NCI-H1092 treated with DMSO at 0.1 percent for 48 hours (cell line): ENCODE measurements at places on chromosomes 16 and 17.

DNA sequence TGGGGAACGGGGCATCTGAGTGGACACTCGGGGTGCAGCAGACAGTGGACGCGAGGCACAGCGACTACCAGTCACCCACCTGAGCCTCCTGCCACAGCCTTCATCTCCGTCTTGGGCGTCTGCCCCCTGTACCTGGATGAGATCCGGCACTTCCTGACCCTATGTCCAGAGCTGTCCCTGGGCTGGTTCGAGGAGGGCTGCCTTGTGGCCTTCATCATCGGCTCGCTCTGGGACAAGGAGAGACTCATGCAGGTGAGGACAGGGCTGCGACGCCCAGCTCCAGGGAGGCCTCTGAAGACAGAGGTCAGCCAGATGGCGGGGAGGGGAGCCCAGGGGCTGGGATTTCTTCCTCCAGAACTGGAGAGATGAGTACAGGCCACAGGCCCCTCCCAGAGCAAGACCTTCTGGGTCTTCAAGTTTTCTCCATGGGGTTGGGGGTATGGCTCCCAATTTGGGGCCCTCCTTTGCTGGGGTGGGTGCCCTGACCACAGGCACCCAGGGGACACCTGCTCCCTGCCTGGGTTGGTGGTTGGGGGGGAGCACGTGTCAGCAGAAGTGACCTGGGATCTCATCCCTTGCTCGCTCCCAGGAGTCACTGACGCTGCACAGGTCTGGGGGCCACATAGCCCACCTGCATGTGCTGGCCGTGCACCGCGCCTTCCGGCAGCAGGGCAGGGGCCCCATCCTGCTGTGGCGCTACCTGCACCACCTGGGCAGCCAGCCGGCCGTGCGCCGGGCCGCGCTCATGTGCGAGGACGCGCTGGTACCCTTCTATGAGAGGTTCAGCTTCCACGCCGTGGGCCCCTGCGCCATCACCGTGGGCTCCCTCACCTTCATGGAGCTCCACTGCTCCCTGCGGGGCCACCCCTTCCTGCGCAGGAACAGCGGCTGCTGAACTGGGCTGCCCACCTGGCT lies 1.9 kb downstream of the AANAT start:
- DNase-seq = no peak

DNA sequence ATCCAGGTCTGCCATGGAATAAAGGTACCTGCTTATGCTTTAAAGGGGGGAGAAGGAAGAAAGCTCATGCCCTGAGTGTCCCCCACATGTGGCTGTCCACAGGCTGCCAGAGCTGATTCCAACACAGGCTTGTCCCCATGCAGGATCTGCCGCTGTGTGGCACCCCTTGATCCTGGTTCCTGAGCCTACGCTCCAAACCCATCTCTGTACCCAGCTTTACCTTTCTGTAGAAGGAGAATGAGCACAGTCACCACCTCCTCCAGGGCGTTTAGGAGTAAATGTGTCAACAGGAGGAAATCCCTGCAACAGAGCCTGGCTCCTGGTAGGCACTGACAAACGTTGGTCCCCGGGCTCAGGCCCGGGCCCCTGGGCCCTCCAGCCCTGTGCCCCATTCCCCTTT lies 175.6 kb downstream of the RBFOX3 start:
- no peak for DNase-seq

- no peak for DNase-seq
Observed at GRCh38 chr17:79152636-79153035, 78.0 kb downstream of the ENGASE start.

- no peak for DNase-seq
Observed at GRCh38 chr17:42640121-42640520, 19.0 kb upstream of the TUBG2 start.

- DNase-seq = no peak
Observed at GRCh38 chr16:11637320-11637719, 30.9 kb upstream of the SNN start.

DNA sequence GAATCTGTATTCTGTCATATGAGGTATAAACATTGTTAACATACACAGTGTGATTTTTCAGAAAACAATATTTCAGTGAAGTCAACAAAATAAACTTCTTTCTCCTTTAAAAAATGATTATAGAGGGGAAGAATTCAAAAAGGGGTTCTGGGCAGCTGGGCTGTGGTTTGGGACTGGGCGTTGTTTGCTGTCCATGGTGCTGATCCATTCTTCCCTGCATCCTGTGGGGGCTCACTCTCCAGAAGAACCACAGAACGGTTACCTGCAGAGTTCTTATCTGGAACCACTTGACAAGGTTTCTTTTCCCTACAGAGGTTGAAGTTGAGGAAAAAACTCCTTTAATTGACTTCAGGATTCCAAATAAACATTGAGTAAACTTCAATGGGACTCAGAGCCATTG lies 1091.0 kb downstream of the CDH8 start:
- DNase-seq = no peak

DNA sequence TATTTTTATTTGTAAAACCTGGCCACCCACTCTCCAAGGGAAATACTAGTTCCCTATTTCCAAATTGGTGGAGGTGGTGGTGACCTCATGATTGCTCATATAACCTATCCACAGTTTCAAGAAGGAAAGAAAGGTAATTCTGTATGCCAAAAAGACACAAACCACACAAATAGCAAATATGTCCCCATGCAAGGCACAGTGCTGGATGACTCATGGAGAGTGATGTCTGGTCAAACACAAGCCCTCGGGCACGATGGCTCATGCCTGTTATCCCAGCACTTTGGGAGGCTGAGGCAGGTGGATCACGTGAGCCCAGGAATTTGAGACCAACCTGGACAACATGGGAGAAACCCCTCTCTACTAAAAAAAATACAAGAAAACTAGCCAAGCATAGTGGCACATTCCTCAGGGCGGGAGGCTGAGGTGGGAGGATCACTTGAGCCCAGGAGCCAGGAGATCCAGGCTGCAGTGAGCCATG lies 64.2 kb downstream of the GNA13 start:
- no peak for DNase-seq

- DNase-seq = peak; percentile 15
Observed at GRCh38 chr17:75589919-75590303, 2.3 kb downstream of the MYO15B start.

DNA sequence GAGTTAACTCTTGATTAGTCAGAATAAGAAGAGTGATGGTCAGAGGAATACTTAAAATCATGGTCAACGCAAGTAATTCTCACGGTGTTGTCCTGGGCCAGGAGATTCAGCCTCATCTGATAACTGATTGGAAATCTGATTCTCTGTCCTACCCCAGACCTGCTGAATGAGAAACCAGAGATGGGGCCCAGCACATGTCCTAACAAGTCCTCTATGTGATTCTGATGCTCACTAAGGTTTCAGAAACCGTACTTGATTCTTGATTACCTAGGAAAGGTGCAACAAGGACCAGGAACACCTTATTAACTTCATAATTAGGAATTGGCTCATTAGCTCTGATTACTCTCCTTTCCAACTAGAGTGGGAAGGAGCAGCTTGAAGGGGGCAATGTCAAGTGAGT lies 44.5 kb downstream of the ANKFY1 start:
- no peak for DNase-seq

- no peak for DNase-seq
Observed at GRCh38 chr16:383326-384051, 1.7 kb upstream of the PGAP6 start.

GRCh38 chr17:40100669-40101366 lies 429 bp upstream of the NR1D1 start:
- peak; percentile 91 for DNase-seq

DNA sequence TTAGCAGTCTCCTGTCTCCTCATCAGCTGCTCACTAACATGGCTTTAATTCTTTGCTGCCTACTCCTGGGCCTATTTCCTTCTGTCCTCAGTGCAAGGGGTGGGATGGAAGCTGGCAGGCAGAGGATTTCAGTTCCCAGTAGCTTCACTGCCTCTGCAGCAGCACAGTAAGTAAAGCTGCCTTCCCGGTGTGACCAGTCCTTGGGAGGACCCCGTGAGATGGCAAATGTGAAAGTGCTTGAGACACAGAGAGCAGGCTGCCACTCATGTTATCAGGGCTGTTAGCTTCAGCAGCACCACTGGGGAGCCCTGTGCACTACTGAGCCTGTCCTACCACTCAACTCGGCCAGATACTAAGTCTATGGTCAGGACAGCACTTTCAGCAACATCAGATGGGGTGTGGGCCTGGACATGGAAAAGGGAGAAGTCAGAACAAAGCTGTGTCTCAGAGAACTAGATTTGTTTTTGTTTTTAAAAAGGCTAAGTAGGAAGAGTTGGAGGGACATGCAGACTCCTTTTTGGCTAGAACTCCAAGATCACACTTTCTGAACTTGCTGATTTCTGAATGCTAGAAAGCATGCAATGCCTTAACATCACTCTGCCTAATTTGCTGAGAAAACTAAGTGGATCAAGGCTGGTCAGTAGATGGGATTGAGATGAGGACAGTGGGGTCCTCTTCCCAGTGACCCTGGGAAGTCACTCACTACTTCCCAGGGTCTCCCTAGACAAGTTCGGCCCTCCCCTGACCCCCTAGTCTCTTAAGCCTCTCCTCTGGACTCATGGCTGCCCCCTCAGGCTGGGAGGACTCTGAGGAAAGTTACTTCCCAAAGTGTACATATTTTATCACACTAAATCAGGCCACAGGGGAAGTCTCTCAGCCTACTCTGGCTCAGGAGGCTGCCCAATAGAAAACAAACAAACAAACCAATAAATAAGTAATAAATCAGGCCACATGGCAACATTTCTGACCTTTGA lies 1.1 kb downstream of the ACSF2 start:
- no peak for DNase-seq

- peak; percentile 29 for DNase-seq
Observed at GRCh38 chr16:57873218-57873617, 70.9 kb upstream of the KIFC3 start.

- no peak for DNase-seq
Observed at GRCh38 chr16:89422905-89423630, 67.3 kb downstream of the ANKRD11 start.

DNA sequence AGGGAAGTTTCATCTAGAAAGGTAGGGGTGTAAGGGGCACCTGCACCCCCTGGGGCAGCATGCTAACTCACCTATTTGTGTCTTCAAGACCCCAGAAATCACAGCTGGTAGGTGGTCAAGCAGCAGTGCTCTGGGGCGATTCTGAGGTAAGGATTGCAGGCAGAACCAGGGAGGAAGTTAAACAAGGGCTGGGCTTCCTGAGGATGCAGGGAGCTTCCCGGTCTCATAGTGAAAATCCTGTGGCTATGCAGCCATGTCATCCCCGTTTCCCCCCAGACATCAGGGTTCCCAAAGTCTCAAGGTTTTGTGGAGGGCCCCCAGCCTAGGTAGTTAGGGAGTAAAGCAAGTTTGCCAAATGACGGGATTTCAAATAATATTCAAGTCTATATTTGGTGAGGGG lies 78.5 kb downstream of the C16orf78 start:
- no peak for DNase-seq

DNA sequence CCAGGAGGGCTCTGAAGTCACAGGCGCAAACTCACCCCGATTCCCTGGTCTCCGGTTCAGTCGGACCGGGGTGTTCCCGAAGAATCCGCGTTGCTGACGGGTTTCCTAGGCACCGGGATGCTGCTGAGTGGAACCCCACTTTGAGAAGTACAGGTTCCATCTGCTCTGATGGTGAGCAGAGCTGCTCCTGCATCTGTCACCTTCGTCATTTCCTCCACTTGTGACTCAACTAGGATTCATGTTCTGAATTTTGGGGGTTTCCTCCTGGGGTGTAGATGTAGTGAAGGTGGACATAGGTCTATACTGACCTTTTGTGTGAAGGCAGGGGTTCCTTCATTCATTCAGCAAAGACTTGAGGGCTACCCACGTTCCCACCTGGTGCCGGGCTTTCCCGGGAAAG lies 25.0 kb downstream of the LGALS3BP start:
- no peak for DNase-seq

DNA sequence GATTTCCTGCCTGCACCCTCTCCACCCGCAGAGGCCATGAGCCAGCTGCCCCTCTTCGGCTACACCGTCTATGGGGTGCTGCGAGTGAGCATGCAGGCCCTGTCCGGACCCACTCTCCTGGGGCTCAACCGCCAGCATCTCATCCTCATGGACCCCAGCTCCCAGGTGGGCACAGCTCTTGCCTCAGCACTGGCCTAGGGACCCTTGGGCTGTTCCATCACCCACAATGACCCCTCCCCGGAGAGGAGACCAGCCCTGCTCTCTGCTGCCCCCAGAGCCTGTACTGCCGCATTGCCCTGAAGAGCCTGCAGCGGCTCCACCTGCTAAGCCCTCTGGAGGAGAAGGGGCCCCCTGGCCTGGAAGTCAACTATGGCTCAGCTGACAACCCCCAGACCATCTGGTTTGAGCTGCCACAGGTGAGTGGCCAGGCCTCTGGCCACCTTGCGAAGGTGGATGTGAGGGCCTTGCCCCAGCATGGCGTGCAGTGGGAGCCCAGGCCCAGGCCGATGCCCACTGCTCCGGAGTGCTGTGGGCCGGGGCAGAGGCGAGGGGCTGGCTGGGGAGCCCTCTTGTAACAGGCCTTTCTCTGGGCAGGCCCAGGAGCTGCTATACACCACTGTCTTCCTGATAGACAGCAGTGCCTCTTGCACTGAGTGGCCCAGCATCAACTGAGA lies 7.3 kb upstream of the SMIM5 start:
- peak; percentile 16 for DNase-seq

DNA sequence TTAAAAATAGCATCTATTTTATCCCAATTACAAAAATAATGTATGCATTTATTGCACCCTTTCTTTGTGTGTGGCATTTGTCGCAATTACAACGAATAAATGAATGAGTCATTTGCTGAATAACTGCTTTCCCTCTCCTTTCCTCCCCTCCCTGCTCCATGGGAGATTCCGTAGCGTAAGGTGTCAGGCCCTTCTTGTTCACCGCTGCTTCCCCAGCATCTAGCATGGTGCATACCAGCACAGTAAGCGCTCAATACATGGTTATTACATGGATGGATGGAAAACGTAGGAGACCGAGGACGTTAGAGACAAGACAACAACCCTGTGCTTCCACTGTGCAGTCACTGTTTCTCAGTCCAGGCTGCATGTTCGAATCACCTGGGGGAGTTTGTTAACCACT lies 336.0 kb upstream of the EEF2KMT start:
- no peak for DNase-seq

- no peak for DNase-seq
Observed at GRCh38 chr17:33142705-33143299, 150.3 kb downstream of the ASIC2 start.

DNA sequence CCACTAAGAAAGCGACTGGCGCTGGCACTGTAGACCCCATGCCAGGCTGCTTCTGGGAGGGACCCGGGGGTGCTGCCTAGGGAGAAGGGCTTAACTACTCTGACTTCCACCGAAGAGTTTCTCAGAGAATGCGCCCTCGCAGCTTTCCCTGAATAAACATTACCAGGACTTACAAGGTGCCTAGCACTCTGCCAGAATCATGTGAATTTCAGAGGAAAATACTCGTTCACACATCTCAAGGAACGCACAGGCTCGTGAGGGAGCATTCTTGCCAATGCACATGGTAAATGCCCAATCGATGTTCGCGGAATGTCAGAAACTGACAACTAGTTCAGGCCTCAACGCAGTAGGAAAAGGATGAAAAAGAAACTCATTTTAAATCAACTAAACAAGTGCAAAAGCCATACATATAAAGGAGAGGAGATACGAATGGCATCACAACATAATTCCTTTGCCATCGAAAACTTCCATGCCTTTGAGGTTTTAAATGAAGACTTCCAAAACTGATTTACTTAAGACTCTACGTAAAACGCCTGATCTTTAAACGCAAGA lies 999 bp downstream of the CMC2 start:
- DNase-seq = no peak
